Left ventricle myocardium inferior (tissue), 1 donor: ENCODE measurements at places on chromosomes 16 and 17.

GRCh38 chr16:80931801-80932707 lies 74.6 kb downstream of the CMC2 start:
- peak; percentile 82 for DNase-seq

DNA sequence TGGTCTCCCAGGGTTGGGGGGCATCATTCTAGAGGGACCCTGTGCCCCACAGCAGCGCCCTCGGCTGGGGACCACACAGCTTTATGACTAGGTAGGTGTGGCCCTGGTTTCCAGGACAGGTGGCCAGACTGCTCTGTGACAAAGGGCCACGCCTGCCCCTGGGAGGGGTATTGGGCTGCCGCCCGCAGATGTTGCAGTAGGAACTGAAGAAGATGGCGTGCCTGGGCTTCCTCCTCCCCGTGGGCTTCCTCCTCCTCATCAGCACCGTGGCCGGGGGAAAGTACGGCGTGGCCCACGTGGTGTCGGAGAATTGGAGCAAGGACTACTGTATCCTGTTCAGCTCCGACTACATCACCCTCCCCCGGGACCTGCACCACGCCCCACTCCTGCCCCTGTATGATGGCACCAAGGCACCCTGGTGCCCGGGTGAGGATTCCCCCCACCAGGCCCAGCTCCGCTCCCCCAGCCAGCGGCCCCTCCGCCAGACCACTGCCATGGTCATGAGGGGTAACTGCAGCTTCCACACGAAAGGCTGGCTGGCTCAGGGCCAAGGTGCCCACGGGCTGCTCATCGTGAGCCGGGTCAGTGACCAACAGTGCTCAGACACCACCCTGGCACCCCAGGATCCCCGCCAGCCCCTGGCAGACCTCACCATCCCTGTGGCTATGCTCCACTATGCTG lies at the start of gene SPPL2C:
Gene SPPL2C (plus strand): TSS at position 187 of the 681 bp plus-strand sequence. CDS start 26 bp downstream, at position 213.
- no peak for DNase-seq

DNA sequence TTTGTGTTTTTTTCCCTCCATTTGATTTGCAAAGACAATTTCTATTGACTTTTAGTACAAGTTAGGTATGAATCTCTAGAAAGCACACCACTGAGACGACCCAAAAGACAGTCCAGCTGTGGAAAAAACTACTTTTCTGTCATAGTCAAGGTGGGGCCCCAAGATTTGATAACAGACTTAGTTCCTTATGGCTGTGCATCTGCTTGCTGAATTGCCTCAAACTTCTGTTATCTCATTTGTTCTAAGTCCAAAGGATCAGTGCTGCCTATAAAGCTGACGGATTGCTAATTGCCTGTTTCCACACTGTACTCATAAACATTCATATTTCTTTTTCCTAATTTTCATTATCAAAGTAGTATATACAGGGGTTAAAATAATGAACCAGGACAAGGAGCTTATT lies 180.8 kb downstream of the SPECC1 start:
- DNase-seq: no peak

GRCh38 chr17:78599419-78599818 lies 22.2 kb upstream of the DNAH17 start:
- no peak for DNase-seq

DNA sequence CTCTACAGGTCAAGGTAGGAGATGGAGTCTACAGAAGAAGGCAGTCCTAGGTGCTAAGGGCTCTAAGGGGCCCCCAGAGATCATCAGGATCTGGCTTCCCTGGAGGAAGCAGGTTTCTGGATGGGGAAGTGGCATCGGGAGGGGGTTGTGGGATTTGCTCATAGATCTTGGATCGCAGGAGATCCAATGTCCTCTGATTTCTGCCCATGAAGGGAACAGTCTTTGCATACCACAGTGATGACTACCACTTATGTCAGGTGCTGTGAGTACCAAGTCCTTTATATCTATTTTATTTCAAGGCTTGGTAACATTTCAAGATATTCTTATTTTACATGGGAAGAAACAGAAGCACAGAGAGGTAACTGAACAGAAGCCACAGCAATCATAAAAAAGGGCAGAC lies 164.0 kb downstream of the RGS9 start:
- no peak for DNase-seq
